Bronchus fibroblast of lung (primary cell): ENCODE measurements at places on chromosomes 5 and 9. TPM values are rescaled to one million over a fixed set of nuclear protein-coding genes. Genes with fewer than 3 reads are reported as not detected.

The SLC45A2 gene
- total RNA-seq = under 0.01 TPM in 1 of 2 replicates, not detected in the other

The SLC24A2 gene
- not detected in 2 replicates for total RNA-seq

The LCN9 gene
- not detected in 2 replicates for total RNA-seq

The ADCY2 gene
- total RNA-seq = not detected in 2 replicates

The IFNK gene
- not detected in 2 replicates for total RNA-seq

The IL9 gene
- total RNA-seq = not detected in 2 replicates

The OTP gene
- not detected in 2 replicates for total RNA-seq

The STARD4 gene
- 44.4 and 59.9 TPM in 2 replicates for total RNA-seq

The OR1B1 gene
- not detected in 2 replicates for total RNA-seq
